A673 (cell line): ENCODE measurements at places on chromosomes 5 and 9.

GRCh38 chr5:84213861-84214260 lies 170.8 kb downstream of the EDIL3 start:
- DNase-seq = no peak

DNA sequence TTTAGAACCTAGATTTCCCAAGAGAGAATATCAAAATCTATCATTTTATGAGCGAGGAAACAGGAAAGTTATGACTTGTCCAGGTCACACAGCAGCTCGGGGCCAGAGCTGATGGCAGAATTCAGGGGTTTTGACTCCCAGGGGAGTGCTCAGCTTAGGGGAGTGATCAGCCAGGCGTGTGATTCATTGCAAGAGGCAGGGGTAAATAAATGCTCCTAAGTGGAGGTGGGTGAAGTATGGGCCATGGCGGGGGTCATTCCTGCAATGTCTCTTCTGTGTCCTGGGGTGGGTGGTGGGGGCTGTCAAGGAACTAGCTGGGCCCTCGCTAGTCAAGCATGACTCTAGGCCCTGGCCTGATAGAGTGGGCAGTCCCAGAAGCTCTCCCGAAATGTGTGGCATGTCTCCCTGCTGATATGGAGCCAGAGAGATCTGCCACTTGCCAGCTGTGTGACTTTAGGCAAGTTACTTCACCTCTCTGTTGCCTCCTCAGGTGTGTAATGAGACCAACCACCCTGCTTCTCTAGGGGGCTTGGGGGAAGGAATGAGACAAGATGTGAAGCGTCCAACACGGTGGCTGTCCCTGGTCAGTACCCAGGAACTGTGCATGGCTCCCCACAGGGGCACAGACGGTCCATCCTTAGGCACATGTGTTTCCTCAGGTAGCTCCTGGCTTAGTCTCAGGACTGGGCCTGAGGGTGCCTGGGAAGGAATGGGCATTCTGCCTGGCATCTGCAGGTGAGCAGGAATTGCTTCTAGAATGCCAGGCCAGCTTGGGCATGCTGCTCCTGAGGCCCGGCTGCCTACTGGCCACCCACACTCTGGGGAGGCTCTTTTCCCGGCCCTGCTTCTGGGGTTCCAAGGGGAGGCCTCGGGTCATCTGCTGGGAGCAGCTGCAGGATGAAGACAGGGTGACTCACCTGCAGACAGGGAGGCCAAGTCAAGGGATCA lies 36.5 kb upstream of the SH3PXD2B start:
- DNase-seq = no peak

DNA sequence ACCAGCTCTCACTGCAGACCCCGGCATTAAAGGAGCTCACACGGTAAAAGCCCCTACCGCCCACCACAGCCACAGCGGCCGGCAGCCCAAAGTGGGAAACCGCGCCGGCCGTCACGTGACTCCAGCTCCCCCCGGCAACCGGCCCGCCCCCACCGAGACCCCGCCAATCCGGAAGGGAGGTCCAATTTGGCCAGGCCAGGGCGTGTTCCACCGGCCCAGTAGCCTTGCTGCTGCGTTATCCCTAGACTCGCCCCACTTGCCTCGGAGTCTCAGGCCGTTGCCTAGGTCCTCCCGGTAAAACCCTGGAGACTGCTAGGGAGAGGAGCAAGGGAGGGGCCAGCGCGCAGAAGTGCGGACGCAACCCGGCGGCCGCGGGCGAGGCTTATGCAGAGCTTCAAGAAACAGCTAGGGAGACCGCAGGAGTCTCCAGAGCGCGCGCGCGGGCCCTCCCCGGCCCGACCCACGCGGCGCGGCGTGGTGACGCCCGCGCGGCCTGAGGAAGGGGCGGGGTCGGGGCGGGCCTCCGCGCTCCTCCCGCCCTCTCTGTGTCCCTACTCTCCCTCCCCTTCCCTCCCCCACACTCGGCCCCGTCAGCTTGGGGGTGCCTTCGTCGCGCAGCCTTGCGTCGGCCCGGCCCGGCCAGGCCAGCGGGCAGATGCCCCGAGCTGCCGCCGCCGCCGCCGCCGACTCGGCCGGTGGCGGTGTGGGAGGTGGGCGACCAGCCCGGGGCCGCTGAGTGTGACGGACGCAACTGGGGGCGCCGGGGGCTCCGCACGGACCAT lies at the start of gene RIC1:
TSS of gene RIC1 (plus strand) at position 578 of the 782 bp plus-strand sequence. CDS start at position 781, 203 bp downstream.
- peak; percentile 96 for DNase-seq

DNA sequence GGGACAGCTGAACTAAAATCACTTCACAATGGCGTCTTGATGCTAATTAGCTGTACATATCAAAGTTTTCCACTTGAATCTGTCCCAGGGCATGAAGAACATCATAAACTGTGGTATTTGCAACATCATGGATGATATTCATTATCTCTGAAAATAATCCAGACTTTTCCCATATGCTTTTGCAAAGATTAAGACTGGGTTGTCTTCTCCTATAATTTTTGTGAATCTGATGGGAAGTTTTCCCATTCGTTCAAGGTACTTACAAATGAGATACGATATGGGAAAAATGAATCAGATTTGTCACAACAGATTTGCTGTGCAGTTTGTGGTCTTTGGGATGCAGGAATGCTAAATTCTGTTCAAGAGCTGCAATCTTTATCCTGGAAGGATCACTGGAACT lies 17.4 kb upstream of the ADAMTS16 start:
- DNase-seq = no peak

DNA sequence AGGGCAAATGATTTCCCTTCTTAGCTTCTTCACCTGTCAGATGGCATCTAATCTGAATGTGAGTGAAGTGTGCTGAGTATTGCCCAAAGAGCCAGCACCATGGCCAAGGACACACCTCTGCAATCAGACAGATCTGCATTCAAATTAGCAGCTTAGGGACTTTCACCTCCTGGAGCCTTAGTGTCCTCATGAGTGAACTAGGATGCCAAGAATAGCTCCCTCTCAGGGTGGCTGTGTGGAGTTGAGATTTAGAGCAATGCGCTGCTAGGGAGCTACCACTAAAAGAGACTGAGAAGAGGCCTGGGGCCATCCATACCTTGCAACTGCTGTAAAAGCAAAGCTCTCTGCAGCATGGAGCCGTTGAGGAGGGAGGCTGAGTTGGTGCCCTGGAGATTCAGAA lies 1.4 kb downstream of the CIZ1 start:
- DNase-seq = no peak

DNA sequence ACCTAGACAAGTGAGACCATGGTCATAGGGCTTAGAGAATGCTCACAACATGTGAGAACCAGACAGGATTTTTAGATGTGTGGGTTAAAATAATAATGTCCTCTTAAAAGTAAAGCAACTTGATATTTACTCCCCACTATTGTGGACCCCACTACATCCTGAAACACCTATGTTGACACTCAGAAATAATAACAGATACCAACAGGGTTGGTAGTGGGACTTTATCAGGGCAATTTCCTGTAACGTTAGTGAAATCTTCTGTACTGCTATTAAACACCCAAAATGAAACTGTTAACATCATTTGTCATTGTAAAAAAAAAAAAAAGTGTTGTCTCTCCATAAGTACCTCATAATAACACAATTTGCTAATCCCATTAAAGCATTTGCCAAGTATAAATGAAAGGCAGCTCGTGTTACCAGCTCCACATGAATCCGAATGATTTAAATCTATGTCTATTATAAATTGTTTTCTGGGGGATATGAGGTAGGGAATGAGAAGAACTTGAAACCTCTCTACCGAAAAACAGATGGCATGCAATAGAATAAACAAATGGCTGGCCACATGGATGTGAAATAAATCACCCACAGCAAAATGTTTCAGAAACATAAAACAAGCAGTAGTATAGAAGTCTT lies 285.9 kb downstream of the ARHGEF28 start:
- peak; percentile 87 for DNase-seq
